Stimulated activated CD4-positive, alpha-beta T cell treated with anti-CD3 and anti-CD28 coated beads, Interleukin-1b, Interleukin-23, amount 100 ng/mL, for 1 hour (primary cell): ENCODE measurements at places on chromosomes 2 and 18.

GRCh38 chr2:26347286-26347865 lies 787 bp upstream of the ADGRF3 start:
- DNase-seq: no peak

GRCh38 chr2:163155279-163155883 lies 316.8 kb upstream of the KCNH7 start:
- no peak for DNase-seq

- no peak for DNase-seq
Measured at GRCh38 chr18:24825397-24825796, 365.0 kb downstream of the HRH4 start.

- DNase-seq: no peak
Measured at GRCh38 chr2:11080253-11081115, 74.8 kb upstream of the SLC66A3 start.

- DNase-seq: no peak
Measured at GRCh38 chr2:16470936-16471490, 194.6 kb downstream of the CYRIA start.

DNA sequence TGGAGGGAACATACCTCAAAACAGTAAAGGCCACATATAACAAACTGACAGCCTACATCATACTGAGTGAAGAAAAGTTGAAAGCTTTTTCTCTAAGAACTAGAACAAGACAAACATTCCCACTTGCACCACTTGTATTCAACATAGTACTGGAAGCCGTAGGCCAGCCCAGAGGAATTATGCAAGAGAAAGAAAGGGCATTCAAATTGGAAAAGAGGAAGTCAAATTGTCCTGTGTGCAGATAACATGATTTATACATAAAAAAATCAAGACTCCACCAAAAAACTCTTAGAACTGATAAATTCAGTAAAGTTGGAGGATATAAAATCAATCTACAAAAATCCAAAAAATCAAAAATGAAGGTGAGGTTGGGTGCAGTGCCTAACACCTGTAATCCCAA lies 8.0 kb upstream of the KDM3A start:
- DNase-seq: no peak

- no peak for DNase-seq
Measured at GRCh38 chr18:79629249-79629558, 50.4 kb upstream of the CTDP1 start.

DNA sequence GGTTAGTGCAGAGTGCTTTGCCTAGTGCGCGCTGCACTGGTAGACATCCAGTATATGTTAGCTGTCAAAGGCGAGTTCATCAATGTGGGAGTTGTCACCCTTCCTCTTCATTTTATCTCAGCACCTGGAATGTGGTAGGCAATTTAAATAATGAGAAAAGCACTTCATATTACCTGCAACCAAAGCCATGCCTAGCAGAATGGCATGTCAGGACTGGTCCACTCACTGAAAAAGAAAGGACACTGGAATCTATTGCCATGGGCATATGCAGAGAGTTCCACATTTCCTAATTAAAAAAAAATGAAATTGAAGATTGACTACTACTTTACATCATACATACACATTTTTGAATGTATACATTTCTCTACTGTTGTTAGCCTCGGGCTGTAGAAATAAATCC lies 139.6 kb downstream of the PAX3 start:
- no peak for DNase-seq

GRCh38 chr2:96928277-96928781 lies 58.1 kb downstream of the FAM178B start:
- DNase-seq: no peak

DNA sequence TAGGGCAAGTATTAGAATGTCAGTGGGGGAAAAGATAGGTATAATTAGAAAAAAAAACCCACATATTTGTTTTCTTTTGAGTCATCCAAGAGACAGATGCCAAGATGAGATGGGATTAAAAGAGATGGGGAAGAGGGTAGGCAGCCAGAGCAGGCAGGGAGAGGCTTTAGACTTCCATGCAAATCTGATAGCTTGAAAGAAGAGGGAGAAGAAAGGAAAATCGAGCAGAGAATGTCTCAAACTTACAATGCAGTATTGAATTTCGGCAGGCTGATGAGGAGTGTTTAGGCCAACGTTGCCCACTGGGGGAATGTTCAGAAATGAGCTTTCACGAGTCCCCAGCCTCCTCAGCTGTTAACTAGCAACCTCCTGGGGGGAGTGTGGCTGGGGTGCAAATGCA lies 91.3 kb downstream of the SPATS2L start:
- DNase-seq: no peak

GRCh38 chr2:203960811-203961210 lies 24.2 kb downstream of the ICOS start:
- no peak for DNase-seq

DNA sequence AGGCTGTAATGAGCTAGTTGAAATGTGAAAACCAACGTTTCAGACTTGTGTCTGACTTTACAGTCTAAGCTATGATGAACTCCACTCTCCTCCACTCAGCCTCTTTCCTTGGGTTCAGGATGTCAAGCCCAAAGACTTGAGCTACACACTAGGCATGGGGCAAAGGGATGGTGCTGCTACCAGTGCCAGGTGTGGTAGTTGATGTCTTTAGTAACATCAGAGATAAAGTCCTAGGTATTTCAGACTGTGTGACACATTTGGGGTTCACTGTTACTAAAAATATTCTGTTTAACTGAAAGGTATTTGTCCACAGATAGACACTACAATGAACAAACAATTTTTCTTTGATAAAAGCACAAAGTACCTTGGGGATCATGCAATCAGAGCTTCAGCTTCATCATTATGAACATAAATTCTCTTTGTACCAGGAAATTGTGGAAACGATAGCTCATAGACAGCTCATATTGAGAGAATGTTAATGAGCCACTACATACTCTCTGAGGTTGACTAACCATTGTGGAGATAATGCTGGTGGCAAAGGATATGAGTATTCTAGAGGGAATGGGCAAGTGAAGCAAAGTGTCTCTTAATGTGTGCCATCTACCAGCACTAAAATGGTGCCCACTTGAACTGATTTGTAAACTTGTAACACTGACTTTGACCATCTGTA lies 253.7 kb upstream of the THUMPD2 start:
- DNase-seq: no peak

DNA sequence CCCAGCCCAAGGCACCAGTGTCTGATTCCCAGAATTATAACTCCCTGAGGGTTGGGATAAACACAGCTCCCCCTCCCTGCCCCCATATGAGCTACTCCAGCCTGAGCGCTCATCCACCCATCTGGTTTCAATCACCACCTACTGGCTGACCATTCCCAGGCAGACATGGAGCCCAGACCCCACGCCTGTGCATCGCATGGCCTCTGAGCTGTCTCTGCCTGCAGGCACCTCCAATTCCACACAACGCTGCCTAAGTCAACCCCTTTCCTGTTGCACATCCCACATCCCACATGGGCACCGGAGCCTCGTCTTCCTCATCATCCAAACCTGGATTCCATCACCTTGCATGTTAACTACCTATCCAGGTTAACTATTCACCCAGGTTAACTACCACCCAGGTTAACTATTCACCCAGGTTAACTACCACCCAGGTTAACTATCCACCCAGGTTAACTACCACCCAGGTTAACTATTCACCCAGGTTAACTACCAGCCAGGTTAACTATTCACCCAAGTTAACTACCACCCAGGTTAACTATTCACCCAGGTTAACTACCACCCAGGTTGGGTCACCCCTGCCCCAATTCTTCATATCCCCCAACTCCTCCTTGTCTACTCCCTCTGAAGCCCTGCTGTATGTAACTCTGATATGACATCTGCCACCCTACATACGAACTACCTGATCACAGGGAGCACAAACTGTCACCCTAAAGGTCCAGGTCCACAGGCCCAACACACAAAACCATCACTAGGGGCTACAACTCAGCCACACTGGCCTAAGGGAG lies 47.8 kb downstream of the TEX51 start:
- no peak for DNase-seq

GRCh38 chr2:237120916-237121315 lies 35.2 kb downstream of the COPS8 start:
- no peak for DNase-seq

DNA sequence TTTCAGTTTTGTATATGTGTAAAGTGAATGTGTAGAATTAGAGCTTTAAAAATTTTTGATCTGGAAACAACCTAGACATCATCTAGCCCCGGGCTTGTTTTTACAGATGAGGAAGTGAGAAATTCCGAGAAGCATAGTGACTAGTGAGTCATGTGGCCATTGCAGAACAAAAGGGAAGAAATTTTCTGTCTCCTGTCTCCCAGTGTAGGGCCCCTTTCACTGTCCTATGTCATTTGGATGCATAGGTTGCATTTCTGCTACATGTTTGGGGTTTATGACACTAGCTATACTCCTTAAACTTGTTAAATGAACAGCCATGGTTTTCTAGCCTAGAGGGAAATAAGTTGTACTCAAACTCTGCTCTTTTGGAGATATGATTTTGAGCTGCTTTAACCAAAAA lies 84.6 kb downstream of the PLCL1 start:
- DNase-seq: no peak

DNA sequence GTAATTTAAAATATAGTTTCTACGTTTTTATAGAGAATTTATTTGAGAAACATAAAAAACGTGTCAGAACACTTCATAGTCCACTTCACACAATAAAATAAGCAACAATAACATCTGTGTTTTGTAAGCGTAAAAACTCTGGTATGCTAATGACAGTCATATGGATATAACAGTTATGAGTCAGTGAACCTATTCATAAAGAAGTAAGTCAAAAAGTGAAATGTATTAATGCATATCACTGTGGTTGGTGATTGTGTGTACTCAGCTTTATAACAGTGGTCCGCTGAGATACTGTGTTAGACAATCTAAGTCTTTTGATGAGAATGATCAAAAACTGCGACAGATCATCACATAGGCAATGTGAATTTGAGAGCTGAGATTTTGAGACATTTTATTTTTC lies 153.2 kb downstream of the WDR7 start:
- DNase-seq: no peak
